AG08396 (cell line): ENCODE measurements at places on chromosomes 3 and 15.

DNA sequence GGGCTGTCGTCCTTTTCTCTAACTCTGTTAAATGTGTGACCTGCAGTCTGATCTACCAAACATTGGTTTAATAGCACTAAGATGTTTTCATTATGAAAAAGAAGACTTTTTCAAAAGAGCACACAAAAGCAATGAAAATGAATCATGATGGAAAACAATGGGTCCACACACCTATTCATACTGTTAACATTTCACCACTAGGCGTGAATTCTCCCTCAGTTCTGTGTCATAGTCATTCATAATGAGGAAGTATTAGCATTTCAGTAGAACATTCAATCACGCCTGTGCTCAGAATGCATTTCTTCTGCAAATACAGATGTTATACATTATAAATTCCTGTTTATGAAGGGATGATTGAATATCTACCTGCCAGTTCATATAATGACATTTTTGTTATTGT, 35.9 kb downstream of the EIF4E3 start:
- no peak for DNase-seq

DNA sequence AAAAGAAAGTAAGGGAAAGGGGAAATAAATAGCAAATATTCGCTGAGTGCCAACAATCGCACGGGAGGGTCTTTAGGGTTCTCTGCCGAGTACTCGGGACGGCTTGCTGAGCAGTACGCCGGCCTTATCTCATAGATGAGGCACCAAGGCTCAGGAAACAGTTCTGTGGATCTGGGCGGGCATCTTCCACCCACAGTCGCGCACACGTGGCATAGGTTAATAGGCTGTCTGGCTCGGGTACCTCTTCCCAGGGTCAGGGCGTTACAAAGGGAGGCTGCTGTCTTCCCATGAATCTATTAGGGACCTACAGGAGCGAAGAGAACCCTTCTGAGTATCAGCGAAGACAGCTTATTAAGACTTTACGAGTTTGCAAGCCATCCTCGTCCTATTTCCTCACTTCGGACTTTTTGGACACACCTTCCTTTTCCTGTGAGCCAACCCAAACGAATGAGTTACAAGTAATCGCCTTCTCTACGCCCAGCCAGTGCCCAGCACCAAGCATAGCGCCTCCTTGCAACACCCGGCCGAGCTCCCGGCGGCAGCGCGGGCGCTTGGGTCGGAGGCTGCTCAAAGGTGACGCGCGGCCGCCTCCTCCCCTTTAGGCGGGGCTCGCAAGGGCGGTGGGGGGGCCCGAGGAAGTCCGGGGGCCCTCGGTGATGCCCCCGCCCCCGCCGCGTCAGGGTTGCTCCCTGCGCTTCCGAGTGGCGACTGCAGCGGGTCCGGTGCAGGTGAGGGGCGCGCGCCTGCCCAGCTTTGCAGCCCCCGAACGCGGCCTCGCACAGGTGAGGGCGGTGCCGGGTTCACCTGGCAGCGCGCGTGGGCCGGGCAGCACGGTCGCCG, at the start of gene MCTP2:
Gene MCTP2 (plus strand): TSS at position 679 of the 840 bp plus-strand sequence. CDS start 66,705 bp downstream, outside the sequence.
- peak; percentile 82 for DNase-seq

GRCh38 chr15:91965501-91966193, 112.1 kb downstream of the SLCO3A1 start:
- peak; percentile 28 for DNase-seq

- DNase-seq, result no peak
Observed at GRCh38 chr3:60983906-60984305, 267.3 kb downstream of the FHIT start.

- DNase-seq, result no peak
Observed at GRCh38 chr3:58345457-58345856, 12.8 kb downstream of the PXK start.

DNA sequence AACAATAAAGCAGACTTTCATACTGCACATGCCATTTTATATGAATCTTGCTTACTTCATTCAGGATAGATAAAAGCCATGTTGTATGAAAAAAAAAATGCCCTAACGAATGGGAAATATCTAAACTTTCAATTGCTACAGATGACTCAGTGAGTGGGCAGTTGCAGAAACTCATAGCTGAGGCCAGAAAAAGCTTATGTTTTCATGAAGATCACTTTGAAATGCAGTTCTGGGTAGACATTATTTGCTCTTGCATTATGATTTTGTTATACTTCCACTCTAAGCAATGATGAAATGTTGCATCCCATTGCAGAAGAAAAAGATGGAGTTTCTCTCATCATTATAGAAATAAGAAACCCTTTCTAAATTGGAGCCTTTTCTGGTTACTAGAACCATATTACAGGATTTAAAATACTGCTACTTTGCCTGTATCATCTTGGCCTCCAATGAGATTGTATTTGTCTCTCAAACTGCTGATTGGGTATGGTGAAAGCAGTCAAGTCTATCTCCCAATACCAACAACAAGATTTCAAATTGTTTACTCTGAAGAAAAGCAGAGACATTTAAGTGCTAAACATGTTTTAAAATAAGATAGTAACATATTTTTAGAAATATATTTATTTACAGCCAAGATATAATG, 17.0 kb downstream of the PEAK1 start:
- DNase-seq, result peak; percentile 32

- no peak for DNase-seq
Observed at GRCh38 chr3:156456771-156457224, 98.1 kb downstream of the SSR3 start.

DNA sequence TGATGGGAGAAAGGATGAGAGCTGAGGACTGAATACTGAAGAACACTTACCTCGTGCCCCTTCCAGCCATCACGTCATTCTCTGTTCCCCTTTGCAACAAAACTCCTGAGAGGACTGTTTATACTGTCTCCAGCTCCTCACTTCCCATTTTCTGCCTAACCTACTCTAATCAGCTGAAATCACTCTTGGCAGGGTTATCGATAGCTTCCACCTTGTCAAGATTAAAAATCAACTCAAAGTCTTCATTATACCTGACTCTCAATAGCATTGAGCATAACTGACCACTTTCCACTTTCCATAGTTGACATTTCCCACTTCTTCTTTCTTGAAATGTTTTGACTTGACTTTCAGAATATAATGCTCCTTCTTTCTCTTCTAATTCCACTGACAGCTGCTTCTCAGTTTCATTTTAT, 4.3 kb downstream of the BTBD1 start:
- no peak for DNase-seq

DNA sequence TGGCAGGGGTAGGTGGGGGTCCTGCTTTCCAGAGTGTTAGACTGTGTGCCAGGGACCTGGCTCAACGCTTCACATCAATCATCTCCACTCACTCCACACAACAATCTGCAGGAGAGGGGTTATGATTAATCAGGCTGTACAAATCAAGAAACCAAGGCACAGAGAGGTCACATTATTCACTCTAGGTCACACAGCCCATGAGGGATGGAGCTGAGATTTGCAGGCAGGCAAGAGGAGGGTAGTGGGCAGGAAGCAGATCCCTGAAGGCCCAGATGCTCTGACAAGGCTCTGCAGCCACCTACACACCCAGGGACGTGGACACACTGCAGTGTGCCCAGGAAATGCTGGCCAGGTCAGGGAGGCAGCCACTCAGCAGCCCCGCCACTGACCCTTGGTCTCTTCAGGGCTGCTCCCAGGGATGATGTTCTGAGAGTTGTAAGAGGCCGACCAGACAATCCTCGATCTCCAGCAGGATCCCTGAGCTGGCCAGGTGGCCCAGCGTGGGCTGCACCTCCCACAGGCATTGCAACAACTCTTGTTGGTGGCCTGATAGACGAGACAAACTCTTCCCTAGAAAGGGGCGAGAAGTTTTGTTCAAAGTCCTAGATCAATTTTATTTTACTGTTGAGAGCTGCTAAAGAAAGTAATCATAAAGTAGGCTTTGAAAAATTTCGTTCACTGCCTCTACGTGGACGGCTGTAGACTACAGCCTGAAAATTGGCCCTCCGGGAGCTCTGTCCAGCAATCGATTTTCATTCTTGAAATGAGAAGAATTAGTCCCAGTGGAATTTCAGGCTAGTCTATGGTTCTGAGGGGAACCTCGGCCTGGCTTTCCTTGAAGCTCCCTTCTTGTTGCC, 4.2 kb upstream of the SLC6A6 start:
- no peak for DNase-seq

DNA sequence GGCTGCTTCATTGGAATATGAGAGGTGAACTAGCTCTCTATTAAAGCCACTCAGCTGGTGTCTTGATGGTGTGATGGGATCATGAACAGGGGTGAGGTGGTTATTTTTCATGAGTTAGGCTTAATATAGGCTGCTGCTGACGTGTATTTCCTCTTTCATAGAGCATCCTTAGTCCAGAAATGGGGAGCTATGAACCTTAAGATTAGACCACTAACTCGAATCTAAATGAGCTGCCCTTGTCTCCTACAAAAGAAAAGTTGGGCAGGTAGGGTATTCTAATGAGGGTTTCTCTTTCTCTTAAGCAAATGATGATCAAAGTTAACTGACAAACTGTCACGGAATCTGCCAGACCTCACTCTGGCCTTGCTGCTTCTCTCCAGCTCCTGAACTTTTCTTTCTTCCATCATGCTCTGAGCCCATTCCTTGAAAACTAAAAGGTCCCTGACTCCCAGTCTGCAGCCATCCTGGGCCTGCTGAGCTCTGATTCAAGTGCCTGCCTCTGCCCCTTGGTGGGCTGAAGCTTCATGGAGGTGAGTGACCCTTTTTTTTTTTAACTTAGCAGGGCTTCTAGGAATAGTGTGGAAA, at the start of gene TRIM69:
Gene TRIM69 (plus strand): TSS at position 348 of the 585 bp plus-strand sequence. CDS start 177 bp downstream, at position 525.
- DNase-seq, result no peak

DNA sequence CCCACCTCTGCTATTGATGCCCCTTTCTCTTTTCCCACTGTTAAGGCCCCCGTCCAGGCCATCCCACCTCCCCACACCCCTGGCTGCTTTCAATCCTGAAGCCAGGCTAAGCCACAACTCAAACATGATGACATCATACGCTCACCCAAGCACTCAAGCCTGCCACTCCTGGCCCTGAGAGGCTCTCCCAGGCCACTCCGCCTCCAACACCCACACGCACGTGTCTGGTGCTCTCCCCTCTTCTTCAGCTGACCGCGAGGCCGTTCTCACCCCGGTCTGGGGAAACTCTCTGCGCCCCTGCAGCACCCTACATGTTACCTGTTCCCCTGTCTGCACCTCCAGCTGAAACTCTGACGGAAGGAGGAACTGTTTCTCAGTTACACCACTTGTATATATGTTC, 6.2 kb downstream of the ZXDC start:
- DNase-seq, result no peak

DNA sequence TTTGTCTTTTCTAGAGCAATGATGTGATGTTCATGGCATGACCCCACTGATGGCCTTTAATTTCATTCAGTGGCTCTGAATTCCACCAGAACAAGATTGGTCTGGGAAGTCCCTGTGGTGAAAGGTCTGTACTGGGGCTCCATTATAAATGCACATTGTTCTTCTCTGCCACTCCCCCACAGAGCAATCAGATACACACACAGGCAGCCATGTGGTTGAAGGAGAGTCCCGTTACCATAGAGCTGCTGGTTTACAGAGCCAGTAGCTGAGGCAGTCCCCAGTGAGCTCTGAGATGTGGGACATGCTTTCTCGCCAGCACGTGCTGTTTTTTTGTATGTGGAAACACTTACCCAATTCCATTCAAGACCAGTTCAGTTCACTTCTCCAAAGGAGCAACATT, 172.7 kb upstream of the TRIM42 start:
- DNase-seq, result no peak

- no peak for DNase-seq
Observed at GRCh38 chr15:70752193-70752635, 11.1 kb downstream of the UACA start.

DNA sequence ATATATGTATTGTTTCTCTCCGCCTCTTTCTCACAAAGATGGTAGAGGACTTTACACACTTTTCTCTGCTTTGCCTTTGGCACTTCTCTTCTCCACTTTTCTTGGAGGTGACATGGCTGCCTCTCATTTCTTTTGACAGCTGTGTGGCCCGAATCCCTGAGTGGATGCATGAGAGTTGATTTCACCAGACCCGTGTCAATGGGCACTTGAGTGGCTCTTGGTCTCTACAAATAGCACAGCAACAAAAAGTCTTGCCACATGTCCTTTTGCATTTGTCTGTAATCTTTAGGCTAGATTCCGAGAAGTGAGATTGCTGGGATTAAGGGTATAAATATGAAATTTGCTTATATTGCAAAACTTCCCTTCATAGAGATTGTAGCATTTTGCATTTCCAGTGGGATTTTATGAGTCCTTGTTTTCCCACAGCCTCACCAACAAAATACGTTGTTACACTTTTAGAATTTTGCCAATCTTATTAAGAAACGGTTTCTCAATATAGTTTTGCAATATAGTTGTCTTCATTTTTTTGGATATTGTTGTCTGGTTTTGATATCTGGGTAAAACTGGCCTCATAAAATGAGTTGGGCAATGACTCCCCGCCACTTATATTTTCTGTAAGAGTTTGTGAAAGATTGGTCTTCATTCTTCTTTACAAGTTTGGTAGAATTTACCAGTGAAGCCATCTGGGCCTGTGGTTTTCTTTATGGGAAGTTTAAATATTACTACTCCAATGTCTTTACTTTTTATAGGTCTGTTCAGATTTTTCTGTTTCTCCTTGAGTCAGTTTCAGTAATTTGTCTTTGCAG, 5.2 kb upstream of the TRPM1 start:
- DNase-seq, result no peak

DNA sequence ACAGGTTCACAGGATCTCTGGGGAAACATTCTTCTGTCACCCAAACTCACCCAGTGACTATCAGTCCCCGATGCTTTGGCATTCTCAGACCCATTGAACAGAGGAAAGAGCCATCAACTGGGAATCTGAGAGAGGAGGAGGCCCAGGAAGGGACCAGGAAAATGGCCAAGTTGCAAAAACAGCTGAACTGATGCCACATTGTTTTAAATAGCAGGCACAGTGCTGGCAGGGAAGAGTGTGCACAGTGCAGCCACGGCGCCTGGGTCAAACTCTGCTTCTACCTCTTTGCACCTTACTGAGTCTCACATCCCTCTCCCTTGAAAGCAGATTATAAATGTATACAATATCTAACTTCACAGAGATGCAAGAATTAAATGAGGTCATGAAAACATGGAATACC, 66.4 kb downstream of the SRGAP3 start:
- no peak for DNase-seq

DNA sequence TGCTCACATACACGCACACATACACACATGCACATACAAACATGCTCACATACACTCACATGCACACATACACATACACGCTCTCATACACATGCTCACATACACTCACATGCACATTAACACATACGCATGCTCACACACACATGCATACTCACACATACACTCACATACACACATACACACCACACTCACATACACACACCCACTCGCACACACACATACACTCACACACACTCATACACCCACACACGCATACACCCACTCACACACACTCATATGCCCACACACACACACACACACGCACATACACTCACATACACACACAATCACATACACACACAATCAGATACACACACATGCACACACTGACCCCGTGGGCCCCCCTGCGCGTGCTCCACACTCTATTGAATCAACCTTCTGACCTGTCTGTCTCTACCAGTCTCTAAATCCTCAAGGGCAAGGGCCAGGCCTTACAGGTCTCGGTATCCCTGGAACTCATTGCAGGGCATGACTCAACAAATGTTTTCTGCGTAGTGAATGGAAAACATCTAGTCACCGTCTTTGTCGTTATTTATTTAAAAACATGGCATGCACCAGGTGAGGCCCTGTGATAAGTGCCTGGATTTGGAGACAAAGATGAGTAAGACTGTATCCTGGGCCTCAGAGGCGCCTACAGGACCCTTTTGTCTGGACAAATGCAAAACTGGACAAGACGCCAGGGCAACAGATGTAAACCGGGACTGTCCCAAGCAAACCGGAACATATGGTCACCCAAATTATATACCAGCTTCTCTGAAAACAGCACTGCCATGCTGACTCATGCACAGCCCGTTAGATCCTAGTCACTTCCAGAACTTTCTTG, 41.8 kb downstream of the GRK7 start:
- no peak for DNase-seq
